Iris pigment epithelial cell (primary cell): ENCODE measurements at places on chromosomes 4 and X.

DNA sequence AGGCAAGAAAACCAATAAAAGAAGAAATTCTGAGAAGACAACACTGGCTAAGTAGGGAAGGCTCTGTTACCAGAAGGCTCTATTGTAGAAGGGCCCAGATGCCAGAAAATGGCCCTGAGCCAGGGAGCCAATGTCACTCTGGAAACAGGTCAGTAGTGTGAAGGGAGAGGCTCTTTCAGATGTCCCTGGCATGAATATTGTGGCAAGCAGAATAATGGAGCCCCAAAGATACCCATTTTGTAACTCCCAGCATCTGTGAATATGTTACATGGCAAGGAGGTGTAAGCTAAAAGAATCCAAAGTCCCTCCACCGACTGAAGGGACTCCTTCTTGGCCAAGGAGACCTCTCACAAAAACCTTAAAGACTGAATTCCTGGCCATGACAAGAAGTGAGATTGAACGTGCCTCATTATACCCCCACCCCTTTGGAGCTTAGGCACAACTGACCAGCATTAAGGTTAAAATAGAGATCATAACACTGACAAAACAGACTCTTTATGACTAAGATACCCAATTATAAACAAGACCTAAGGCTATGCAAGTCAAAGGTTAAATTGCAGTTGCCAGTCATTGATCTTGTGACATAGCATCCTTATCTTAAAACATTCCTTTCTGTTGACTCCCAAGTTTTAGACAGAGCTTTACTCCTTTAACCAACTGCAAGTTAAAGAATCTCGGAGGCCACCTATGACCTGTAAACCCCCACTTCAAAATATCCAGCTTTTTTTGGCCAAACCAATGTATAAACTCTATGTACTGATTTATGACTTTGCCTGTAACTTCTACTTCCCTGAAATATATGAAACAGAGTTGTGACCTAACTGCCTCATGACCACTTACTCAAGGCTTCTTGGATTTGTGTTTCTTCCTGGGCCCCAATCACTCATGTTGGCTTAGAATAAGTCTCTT is 42.2 kb upstream of the SMIM10 start:
- peak; percentile 78 for DNase-seq

DNA sequence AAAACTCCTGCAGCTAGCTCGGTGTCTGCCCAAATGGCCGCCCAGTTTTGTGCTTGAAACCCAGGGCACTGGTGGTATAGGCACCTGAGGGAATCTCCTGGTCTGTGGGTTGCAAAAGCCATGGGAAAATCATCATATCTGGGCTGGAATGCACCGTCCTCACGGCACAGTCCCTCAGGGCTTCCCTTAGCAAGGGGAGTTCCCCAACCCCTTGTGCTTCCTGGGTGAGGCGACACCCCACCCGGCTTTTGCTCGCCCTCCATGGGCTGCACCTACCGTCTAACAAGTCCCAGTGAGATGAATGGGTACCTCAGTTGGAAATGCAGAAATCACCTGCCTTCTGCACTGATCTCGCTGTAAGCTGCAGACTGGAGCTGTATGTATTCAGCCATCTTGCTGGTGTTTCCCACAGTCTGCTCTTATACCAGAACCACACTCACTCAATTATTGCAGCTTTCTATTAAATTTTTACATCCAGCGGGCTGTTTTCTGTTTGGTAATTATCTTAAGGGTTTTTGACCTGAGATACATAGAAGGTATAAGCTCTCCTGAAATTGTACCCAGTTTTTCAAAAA is 36.7 kb upstream of the NPNT start:
- DNase-seq, result no peak

- DNase-seq, result no peak
Observed at GRCh38 chr4:77960367-77960766, 96.8 kb upstream of the FRAS1 start.

DNA sequence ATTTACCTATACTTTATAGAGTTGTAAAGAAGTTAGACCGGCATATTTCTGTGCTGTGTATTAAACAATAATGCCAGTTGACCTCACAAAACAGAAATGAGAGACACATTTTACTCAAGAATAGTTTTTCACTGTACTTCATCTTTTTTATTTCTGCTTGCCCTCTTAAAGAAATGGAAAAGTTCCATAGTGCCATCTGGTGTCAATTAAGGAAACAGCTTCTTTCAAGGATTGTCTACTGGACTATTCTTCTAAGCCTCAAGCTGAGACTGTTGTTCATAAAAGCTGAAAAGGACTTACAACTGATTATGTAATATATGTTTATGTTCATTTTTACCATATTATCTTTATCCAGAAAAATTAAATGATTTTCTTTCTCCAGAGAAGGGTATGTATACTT is 1523.7 kb downstream of the ARAP2 start:
- DNase-seq, result peak; percentile 36

DNA sequence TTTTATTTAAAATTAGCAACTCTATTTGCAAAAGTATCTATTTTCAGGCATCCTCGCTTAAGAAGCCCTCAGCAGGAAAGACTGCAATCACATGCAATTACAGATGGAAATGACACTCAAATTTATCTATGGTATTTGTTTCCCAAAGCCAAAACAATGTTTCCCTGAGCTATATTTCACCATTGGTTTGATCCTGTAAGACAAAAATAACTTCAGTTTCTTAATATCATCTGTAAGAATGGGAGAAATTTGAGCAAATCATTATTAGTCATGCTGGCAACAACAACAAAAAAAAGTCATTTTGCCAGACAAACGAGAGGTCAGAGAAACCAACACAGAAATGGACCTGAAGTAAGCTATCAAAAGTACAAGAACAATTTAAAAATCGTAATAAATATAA is 204.1 kb downstream of the NR3C2 start:
- DNase-seq, result no peak

DNA sequence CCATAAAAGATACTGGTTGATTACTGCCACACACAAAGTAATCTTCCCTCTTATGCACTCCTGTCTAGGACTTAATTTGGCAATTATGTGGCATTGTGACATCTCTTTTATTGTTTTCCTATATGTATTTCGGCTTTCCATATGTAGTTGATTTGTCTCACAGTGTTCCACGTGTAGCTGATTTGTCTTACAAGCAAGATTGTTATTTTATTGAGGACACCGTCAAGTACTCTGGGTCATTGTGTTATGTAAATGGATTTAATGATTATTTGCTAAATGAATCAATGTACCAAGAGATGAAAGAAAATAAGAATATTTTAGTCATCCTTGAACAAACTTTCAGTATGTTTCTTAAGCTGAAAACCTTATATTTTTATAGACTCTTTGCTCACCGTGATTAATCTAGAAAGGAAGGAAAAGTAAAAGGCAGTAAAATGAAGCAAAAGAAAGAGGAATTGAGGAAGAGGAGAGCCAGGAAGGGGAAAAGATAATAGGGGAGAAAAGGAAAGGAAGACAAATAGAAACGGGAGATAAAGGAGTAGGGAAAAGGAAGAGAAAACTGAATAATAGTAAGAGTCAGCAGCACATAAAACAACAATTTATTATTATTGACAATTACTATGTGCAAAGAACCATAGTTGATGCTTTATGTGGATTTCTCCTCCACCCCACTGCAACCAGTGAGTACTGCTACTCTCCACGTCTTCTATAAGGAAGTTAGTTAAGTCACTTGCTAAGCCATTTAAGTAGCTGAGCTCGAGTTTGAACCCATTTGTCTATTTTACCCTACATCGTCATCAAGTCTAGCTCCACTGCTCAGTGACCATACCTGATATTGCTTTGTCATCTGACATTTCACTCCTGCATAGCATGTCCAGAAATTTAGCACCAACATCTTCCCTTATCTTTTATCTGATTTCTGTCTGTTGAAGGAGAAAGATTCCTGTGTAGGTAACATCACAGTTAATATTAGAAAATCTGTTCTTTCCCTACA is 336.5 kb downstream of the BMPR1B start:
- no peak for DNase-seq

DNA sequence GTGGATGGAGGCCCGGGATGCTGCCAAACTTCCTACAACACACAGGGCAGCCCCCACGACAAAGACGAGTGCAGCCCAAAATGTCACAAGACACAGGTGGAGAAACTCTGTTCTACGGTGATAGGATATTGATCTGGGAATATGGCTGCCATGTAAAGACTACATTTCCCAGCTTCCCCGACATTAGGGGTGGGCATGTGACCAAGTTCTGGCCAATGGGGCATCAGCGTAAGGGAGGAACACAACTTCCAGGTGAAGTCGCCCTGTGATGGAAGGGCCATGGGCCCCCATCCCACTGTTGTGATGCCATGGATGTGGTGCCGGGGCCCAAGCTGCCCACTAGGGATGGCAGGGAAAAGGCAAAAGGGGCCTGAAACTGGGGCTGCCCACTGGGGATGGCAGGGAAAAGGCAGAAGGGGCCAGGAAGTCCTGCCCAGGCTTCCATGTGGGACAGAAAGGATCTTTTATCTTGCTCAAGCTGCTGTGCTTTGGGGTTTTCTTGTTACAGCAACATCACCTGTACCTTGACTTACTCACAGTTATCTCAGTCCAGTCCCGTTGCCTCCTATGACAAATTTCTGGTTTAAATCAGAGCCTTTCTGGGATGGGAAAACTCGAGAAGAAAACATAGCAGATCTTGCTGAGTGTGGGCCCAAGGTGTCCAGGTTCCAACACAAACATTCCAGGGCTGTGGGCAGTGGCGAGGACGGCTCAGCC is 9.7 kb upstream of the ADRA2C start:
- no peak for DNase-seq
